Activated CD4-positive, alpha-beta T cell treated with anti-CD3 and anti-CD28 coated beads, Interleukin-2, amount 50 U/mL, for 24 hours (primary cell): ENCODE measurements at places on chromosomes 5 and 9.

- no peak for DNase-seq
Observed at GRCh38 chr5:62627901-62628300, 49.3 kb downstream of the LRRC70 start.

- DNase-seq: no peak
Observed at GRCh38 chr9:93670208-93671019, 94.0 kb downstream of the PHF2 start.

GRCh38 chr5:142432369-142432863, 107.6 kb upstream of the SPRY4 start:
- DNase-seq: no peak

DNA sequence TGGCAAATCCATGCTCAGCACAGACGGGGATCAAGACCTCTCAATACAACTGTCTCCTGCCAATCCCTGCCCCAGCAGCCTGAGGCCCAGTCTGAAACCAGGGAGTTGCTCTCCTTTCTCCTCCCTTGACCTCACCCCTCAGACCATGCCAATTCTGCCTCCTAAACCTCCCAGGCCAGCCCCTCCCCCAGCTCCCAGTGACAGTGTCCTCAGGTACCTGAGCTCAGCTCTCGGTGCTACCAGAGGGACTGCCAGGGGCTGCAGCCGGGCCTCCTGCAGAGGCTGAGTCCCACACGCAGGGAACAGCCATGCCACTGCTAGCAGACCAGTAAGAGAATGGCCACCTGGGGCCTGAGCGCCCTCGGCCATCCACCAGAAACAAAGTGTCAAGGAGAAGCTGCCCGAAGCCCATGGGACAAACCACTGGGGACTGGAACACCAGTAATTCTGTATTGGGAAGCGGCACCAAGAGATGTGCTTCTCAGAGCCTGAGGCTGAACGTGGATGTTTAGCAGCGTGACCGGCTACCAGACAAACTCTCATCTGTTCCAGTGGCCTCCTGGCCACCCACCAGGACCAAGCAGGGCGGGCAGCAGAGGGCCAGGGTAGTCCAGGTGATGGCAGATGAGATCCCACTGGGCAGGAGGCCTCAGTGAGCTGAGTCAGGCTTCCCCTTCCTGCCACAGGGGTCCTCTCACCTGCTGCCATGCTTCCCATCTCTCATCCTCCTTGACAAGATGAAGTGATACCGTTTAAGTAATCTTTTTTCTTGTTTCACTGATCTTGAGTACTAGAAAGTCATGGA, 557 bp upstream of the IL3 start:
- DNase-seq: no peak

DNA sequence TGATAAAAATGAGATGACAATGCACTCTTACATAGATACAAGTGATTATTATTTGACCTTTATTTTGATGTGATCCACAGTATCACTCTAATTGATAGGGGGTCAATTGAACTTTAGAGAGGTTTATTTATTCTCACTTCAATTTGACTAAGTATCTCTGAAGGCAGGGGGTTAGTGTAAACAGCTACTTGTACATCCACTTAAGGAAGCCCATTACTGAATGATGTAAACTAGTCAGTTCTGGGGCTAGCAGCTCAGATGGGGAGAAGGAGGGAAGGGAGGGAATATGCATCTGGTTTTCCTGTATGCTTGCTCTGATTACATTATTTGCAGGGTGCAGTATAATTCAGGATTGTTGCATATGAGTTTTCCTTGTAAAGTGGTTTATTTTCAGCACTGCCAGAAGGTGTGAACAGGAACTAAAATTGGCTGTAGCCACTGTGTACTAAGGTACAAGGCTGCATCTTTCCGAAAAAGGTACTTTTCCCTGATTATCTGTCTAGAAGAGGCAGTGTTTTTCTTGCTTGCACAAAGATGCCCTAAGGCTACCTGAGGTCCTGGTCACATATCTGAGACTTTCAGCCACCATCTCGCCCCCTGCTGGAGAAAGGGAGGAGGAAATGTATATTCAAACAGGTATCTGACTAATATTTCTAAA, 51.2 kb downstream of the MRPS27 start:
- no peak for DNase-seq

GRCh38 chr5:54986269-54986654, 869 bp upstream of the ESM1 start:
- no peak for DNase-seq

DNA sequence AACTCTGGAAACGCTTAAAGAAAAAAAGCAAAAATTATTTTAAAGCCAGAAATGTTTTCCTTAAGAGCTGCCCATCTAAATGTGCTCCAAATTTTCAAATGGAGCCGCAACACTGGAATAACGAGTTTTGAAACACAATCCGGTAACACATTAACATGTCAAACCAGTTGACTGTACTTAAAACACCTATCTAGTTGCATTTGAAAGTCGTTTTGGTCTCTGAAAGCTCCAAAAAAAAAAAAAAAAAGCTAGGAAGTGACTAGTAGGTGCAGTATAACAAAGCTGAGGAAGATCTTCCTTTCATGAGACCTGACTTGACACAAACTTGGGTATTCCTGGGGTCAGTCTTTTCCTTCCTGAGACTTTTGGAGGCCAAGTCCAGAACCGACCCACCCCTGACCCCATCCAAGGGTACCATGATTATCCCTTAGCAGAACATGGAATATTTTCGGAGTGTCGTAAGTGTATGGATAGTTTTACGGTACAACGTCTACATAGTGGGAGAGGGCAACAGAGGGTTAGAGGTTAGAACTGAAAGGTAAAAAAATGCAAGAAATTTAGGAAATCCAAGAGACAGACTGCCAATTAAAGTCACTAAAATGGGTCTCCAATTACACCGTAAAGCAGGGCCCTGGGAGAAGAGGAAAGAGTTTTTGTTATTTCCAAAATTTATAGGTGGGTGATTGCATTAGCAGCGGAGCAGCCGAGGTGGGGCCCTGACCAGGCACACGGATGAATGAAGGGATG, 812 bp downstream of the CETN3 start:
- no peak for DNase-seq

GRCh38 chr5:17343675-17344074, 126.2 kb downstream of the BASP1 start:
- DNase-seq: no peak

DNA sequence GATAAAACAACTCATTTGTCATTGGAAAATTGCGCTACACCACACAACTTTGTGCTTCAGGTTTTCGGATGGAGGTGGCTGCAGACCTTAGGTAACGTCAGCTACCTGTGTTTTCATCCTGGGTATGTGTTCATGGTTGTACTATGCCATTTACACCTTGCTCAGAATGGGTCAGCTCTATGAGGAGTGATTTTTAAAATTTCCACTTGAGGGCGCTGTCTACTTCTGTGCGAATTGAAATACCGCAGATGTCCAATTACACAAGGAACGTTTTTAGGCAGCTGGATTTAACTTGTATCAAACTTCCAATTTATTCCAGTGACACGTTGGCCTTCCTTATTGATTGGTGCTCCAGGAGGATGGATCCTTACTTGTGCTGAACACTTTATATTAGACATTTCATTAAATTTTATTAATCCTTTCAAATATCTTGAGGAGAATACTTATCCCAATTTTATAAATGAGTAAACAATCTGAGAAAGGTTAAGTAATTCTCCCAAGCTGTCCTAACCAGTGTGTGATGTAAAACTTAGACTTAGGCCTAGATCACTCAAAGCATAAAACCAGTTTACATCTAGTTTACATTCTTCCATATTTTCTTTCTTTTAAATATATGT, 23.4 kb downstream of the DMRTA1 start:
- DNase-seq: no peak

DNA sequence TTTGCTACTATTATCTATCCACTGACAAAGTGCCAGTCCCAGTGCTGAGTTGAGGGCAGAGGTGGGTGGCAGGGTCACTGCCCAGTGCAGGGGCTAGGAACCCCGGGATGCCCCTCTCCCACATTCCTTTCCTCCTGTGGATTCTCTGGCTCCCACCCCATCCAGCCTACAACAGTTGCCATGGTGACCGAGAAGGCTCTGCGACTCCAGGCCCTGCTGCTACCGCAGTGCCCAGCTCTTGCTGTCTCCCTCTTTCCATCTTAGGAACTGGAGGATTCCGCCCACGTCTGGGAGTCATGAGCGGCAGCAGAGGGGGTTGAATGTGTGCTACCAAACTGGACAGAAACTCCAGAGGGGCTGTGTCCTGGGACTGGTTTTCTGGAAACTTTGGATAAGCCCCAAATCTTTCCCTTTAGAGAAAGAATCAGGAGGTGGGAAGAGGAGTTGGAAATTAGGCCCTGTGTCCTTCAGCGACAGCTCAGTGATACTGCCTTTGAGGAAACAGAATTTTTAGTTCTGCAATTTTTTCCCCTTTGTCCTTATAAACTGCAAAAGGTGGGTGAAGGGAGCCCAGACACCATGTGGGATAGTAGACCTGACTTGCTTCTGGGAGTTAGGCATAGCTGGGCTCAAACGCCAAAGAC, 20.7 kb upstream of the C5orf47 start:
- DNase-seq: no peak
